ENCODE measurements at places on chromosomes 6 and 20. TPM values are rescaled to one million over a fixed set of nuclear protein-coding genes. Genes with fewer than 3 reads are reported as not detected.

The RBPJL gene
- not detected for total RNA-seq

The ADGRG6 gene
- total RNA-seq = under 0.01 TPM

The MEI4 gene
- not detected for total RNA-seq

The ARHGAP18 gene
- total RNA-seq = 137 TPM

The TINAG gene
- not detected for total RNA-seq

The FOXC1 gene
- total RNA-seq = 36.5 TPM

Data from aortic smooth muscle cell (primary cell).